MM.1S (cell line): ENCODE measurements at places on chromosomes 7 and 10.

DNA sequence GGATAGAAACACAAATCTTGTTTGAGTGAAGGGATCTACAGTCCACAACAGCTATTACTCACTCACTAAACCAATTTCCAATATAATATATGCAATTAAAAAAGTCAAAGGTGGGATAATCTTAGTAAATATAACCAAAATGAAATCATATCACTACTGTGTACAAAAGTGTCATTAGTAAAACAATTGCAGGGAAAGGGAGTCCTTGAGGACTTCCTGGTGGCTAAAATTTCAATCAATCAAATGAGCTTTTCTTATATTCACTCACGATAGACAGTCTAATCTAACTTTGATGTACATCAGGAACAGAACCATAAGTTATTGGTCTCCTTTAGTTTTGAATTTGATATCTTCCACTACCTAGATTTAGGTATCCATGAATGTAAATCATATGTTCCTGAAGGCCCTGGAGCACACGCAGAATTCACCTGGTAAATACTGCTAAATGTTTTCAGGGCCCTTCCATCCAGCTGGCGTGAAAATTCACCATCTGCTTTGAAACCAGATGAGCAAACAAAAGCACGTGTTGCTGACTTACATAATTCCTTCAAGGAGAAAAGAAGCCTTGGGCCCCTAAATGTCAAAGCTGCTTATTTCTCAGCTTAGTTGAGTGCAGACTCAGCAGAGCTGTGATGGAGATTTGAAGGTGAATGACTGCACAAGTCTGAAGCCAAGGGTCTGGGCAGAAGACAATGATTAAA is 159.3 kb upstream of the TMEM196 start:
- no peak for DNase-seq

GRCh38 chr7:46178661-46179060 is 257.6 kb upstream of the IGFBP3 start:
- DNase-seq = no peak

DNA sequence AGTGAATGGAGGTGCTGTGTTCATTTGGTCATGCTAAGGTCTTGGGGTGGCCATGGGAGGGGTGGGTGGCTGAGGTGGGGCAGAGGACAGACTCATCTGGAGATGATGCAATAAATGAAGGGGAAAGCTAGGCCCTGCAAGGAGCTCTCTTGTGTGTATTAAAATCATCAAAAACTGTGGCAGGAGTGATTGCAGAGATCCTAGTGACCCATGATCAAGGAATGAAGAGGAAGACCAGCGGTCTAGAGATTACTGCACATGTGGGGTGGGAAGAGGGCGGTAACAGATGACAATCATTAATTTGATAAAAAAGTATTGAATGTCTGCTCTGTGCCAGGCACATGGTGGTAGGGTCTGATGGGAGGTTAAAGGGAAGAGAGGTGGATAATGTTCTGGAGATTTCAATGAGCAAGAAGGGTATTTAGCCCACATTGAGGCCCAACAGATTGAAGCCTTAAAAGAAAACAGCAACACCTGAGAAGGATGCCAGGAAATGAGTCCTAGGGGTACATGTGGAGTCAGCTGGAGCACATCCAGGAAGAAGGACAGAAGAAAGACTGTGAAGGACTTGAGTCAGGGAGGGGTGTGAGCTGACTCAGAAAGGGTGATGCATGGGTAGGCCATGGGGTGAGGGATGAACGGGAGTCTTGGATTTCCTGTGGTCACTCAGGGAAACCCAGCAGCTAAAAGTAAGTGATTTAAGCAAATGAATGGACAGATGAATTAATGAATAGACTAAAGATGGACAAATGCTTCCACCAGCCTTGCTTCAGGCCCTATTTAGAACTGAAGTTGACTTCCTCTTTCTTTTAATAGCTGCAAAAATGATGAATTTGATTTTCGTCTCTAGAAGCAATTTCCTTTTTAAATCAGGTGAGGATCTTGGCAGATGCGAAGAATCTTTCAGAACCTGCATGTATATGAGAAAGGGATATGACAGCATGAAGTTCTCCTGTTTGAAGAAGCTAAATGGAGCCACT is 83.1 kb upstream of the IGFBP3 start:
- DNase-seq = peak; percentile 80

GRCh38 chr10:70410608-70411007 is 6.7 kb downstream of the EIF4EBP2 start:
- DNase-seq = no peak

- DNase-seq = no peak
These were observed 4.7 kb upstream of the NRCAM start for GRCh38 chr7:108460964-108461363.

DNA sequence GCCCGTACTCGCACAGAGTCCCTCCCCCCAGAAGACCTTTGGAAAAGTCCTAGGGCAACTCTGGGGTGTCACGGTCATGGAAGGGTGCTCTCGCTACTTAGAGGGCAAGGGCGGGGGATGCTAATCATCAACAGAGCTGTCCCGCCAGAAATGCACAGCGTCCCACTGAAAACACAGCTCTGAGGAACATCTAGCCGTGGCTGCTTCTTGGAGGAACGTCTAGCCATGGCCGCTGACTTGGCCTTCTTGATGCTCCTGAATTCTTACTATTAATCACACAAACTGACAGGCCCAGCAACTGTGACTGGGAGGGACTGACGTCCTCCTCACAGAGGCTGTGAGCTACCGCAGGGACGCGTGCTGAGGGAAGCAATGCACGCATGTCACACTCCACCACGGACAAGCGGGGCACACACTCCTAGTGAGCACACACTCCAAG is 1.7 kb downstream of the TUBGCP2 start:
- DNase-seq = no peak

DNA sequence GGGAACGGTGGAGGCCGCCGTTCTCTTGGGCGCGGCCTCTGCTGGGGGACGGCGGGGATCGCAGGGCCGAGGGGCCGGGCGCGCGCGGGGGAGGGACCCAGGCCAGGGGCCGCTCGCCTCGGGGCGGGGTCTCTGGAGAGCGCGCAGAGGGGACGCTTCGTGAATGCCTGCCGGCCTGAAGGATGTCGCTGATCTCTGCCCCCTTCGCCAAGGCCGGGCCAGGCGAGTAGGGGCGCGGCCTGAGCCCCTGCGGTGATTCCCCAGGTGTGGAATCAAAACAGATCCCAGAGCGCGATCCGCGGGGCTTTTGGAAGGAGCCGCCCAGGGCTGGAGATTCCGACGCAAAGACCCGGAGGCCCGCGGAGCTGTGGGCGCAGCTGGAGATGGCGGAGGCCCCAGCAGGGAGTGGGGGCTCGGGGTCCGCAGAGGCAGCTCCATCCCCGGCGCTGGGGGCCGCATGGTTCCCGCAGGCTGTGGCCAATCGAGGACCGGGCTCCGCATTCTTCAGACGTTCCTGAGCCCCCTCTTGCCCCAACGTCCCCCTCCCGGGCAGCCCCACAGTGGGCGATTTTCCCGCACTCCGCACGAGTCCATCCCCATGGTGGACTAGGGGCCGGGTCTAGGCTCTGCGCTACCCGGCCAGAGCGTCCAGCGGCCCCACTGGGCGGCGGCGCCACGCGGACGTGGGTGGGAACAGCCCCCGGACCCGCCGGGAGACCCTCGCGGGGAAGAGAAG is 166.0 kb downstream of the ACTR3B start:
- DNase-seq = no peak

GRCh38 chr7:145860809-145861208 is 255.8 kb upstream of the CNTNAP2 start:
- no peak for DNase-seq

DNA sequence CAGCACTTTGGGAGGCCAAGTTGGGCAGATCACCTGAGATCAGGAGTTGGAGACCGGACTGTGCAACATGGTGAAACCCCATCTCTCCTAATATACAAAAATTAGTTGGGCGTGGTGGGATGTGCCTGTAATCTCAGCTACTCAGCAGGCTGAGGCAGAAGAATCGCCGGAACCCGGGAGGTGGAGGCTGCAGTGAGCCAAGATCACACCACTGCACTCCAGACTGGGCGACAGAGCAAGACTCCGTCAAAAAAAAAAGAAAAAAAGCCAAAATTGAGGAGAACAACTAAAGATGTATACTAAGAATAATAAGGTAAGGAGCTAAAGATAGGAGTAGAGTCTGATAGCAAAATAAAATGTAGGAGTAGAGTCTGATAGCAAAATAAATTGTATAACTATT is 251.0 kb downstream of the KCND2 start:
- DNase-seq = no peak

GRCh38 chr7:54711900-54712595 is 47.0 kb downstream of the SEC61G start:
- no peak for DNase-seq

- DNase-seq = no peak
These were observed 54.3 kb downstream of the SLK start for GRCh38 chr10:104021246-104021645.

GRCh38 chr10:85612833-85613232 is 753.8 kb downstream of the GRID1 start:
- DNase-seq = peak; percentile 16

DNA sequence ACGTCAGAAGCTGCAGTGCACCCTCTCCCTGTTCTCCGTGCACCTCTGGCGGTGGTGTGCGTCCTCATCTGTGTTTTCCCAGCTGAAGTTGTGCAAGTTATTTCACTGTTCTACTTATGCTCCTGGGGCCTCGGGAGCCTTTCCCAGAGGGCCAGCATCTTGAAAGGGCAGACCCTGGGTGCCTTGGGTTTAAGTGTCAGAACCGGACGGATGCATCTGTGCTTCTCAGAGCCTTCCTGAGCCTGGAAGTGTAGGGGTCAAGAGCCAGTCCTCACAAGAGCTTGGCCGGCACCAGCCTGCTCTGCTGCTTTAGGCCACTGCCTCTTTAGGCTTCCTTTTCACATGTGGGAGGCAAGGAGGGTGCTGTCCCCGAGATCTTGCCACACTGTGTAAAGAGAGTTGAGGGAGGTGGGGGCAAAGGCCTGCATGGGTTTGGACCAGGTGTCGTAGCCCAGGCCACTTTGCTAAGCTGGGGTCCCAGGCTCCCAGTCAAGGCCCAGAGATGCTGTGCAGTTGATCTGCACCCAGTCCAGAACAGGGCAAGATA is 128.9 kb upstream of the NPS start:
- DNase-seq = no peak

GRCh38 chr10:1151076-1152033 is 95.2 kb downstream of the WDR37 start:
- no peak for DNase-seq

DNA sequence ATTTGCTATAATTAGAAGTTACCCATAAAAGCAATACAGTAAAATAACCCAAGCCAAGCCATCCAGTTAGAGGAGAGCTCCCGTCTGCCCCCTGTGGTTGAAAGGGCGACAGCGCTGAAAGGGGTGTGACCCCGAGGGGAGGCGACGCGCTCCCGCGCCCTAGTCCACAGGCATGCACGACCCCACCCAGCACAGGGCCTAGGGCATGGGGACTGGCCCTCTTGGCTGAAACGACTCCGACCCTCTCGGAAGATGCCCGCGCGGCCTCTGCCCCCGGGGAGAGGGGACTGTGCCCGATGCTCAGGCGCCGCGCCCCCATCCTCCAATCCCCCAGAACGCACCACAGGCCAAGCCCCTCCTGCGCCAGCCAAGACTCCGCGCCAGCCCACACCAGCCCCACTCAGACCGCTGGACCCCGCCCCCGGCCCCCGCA is 64.0 kb downstream of the CSGALNACT2 start:
- DNase-seq = peak; percentile 34

GRCh38 chr7:130458257-130458656 is 17.4 kb upstream of the CEP41 start:
- DNase-seq = peak; percentile 88

DNA sequence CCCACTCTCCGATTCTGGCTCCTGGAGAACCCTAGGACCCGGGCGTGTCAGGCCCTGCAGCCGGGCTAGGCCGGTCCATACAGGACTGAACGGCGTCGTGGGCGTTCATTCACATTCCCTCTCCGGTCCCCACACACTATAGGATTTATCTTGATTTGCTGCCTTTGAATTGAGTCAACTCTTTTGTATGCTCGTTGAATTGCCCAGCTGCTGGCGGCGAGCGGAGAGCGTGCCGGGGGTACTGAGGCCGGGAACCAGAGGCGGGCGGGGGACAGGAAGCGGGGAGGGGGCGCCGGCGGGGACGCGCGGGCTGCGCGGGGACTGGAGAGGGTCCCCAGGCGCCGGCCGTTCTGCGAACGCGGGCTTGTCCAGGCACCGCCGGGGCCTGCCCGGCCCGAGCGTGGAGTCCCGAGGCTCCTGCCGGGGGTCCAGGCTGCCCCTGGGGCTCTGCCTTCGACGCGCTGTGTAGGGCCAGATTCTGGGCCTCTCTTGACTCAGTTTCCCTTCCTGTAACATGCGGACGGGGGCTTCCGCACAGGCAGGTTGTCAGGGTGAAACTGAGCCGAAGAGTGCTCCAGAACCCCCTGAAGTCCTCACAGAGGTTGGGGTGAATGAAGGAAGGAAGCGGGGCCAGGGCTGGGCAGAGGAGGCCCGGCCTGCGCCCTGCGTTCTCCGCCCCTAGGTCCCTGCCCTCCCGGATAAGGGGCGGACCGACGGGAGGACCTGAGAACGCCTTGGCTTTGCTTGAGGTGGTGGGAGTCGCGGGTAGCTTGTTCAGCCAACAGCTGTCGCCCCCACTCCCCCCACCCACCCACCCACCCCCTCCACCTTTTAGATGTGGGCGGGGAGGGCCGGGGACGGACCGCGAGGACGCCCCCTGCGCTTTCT is 769 bp upstream of the ELFN1 start:
- DNase-seq = no peak

GRCh38 chr7:108200326-108200725 is 70.2 kb upstream of the LAMB4 start:
- DNase-seq = no peak
